ENCODE measurements at places on chromosomes 4 and X. TPM values are rescaled to one million over a fixed set of nuclear protein-coding genes. Genes with fewer than 3 reads are reported as not detected.

The SOX3 gene
- total RNA-seq = not detected

The PRSS12 gene
- 0.59 TPM for total RNA-seq

The TGIF2LX gene
- not detected for total RNA-seq

The PDE6B gene
- not detected for total RNA-seq

The GUCY1A1 gene
- total RNA-seq = 0.15 TPM

The HPSE gene
- total RNA-seq = 7.6 TPM

The NDP gene
- total RNA-seq = 29.2 TPM

The TBC1D9 gene
- 15.3 TPM for total RNA-seq

The KIF4A gene
- total RNA-seq = 42.8 TPM
